ENCODE measurements at places on chromosomes 16 and 17.

DNA sequence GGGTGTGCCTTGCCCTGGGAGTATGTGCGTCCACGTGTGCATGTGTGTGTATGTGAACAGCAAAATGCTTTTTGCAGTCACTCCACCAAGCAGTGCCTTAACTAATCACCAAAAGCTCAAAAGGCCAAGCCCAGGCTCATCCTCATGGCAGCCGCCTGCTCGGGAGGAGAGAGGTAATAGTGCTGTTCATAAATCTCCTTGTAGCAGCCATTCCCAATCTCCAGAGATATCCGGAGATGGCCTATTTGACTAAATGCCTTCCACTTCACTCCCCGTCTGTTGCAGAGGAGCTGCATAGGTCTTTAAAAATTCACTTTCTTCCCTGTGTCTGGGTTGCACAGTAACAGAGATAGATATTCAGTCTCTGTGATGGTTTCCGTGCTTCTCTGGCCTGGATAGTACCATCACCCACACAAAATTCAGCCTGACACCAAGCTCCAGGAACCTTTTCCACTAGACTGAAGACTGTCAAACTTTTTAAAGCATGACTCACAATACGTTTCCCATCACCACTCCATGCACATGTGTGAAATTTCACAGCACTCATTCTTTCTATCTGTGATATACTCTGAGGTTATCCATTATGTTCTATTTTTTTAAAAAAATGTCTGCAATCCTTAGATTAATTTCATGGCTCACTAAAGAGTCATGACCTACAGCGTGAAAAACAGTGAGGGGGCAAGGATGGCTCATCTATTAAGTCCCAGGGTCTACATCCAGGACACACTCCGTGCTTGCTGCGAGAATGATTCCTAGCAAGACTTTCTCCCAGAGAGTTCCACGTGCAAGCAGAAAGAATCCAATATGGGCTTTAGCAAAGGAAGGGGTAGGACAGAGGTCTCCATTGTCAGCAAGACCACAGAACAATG is 357.8 kb downstream of the GRIN2A start:
- H3K4me3 ChIP-seq, result no peak overlapping the region
- H3K4me1 ChIP-seq, result no peaks in the 10 kb centered on the region
- no peak for DNase-seq

DNA sequence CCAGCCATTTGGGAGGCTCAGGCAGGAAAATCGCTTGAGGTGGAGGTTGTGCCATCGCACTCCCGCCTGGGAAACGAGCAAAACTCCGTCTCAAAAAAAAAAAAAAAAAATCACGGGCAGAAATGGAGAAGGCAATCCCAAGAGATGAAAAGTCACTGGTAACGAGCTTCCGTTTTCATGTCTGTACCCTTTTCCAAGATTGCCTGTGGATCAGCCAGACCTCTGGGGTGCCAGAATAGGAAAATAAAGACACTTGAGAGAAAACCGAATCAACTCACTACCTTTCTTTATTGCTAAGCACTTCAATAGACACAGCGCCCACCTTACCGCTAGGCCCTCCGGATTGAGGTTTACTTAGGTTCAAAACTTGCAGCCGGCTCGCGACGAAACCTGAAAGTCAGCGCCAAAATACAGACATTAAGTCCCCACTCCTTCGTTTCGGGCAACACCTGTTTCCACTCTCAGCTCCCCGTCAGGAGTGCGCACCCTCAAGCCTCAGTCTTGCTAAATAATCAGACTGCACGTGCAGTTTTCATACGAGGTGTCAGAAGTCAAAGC is 970 bp upstream of the TRAF7 start:
- H3K27ac ChIP-seq, result peak overlapping the region; percentile 92
- no peak for DNase-seq
- H3K4me3 ChIP-seq, result peak overlapping the region; percentile 91

DNA sequence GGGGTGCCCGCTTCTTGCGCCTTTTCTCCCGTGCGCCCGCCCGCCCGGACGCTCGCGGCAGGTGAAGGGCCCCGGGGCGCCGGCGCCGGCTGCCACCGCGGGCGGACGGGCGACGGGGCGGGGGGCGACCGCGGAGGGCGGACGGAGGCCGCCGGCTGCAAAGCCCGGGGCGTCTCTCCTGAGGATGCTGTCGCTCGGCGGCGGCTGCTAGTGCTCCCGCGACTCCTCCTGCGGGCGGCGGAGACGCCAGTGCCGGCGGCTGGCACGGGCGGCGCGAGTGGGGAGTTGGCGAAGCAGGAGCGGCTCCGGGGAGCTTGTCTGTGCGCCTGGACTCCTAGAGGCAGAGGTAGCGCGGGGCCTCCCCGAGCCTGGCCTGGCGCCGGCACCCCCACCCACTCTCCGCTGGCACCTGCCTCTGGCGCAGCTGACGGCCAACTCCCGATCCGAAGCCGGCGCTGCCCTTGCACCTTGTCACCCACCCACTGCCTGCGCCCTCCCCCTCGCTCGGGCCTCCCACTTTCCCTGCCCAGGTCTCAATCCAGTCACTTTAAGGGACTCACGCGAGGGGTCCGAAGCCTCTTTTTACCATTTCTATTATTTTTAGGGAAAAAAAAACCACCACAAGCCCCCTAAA is at the start of gene FAM20A:
FAM20A (minus strand) TSS at position 437 of the 634 bp plus-strand sequence. CDS start 701 bp downstream, outside the sequence.
- H3K27me3 ChIP-seq, result peaks cover 56% of the 10 kb centered on the region
- peak; percentile 18 for DNase-seq
- H3K4me3 ChIP-seq, result peak within 1 kb of the TSS; percentile 35
- peaks cover 6% of the 10 kb centered on the region for H3K4me1 ChIP-seq
- H3K36me3 ChIP-seq, result no peaks in the 10 kb centered on the region
- no peak within 1 kb of the TSS for H3K27ac ChIP-seq

GRCh38 chr16:47578573-47578972 is 117.4 kb downstream of the PHKB start:
- H3K4me3 ChIP-seq, result no peak overlapping the region
- no peak for DNase-seq
- no peaks in the 10 kb centered on the region for H3K4me1 ChIP-seq
- H3K27ac ChIP-seq, result no peak overlapping the region
- H3K36me3 ChIP-seq, result no peaks in the 10 kb centered on the region
- no peaks in the 10 kb centered on the region for H3K27me3 ChIP-seq

GRCh38 chr17:72603420-72604242 is 482.8 kb downstream of the SOX9 start:
- H3K4me3 ChIP-seq, result no peak overlapping the region
- no peaks in the 10 kb centered on the region for H3K36me3 ChIP-seq
- no peaks in the 10 kb centered on the region for H3K4me1 ChIP-seq
- H3K27me3 ChIP-seq, result peaks cover 7% of the 10 kb centered on the region
- DNase-seq, result no peak

GRCh38 chr17:3660311-3660891 is 8.0 kb downstream of the TAX1BP3 start:
- no peaks in the 10 kb centered on the region for H3K4me1 ChIP-seq
- H3K4me3 ChIP-seq, result no peak overlapping the region
- H3K27me3 ChIP-seq, result no peaks in the 10 kb centered on the region
- DNase-seq, result no peak
- H3K27ac ChIP-seq, result peak overlapping the region; percentile 52
- peaks cover 13% of the 10 kb centered on the region for H3K36me3 ChIP-seq

- no peak overlapping the region for H3K4me3 ChIP-seq
- DNase-seq, result no peak
- no peaks in the 10 kb centered on the region for H3K27me3 ChIP-seq
- H3K27ac ChIP-seq, result no peak overlapping the region
- no peaks in the 10 kb centered on the region for H3K36me3 ChIP-seq
These were observed 59.4 kb upstream of the SIAH1 start for GRCh38 chr16:48444574-48444973.

DNA sequence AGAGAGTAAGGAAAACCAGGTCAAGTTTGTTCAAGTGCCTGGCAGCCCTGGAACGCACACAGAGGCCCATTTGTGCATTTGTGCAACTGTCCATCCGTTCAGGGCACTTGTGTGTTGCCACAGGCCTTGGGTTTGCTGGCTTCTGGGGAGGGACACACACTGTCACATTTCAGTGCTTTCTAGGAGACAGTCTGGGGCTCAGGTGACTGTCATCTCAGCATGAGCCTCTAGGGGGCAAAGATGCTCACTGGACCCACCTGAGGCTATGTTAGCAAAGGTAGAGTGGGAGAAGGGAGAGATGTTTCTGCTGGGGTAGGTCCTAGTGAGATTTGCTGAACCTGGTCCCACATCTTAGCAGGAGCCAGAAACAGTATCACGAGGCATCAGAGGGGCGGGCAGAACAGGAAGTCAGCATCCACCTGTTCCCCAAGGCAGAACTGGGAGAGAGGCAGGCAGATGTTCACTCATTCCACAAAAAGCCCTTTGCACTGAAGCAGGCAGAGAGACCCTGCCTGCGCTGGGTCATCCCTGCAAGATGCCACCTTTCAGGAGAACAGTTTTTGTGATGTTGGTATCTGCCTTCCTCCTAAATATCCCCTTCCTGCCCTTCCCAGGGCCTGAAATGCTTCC is 48.5 kb downstream of the RAI1 start:
- no peak for DNase-seq
- H3K36me3 ChIP-seq, result no peaks in the 10 kb centered on the region
- no peaks in the 10 kb centered on the region for H3K27me3 ChIP-seq

DNA sequence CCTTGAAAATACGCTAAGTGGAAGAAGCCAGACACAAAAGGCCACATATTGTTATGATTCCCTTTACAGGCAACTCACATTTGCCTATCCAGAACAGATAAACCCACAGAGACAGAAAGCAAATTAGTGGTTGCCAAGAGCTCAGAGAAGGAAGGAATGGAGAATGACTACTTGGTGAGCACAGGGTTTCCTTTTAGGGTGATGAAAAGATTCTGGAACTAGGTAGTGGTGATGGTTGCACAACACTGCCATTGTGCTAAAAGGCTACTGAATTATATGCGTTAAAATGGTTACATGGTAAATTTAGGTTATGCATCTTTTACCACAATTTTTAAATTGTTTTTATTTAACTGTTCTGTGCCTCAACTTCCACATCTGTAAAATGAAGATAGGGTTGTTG is 4.4 kb downstream of the COPRS start:
- no peaks in the 10 kb centered on the region for H3K4me1 ChIP-seq
- H3K27me3 ChIP-seq, result no peaks in the 10 kb centered on the region
- no peak overlapping the region for H3K4me3 ChIP-seq
- no peak for DNase-seq
- H3K36me3 ChIP-seq, result no peaks in the 10 kb centered on the region
- H3K27ac ChIP-seq, result no peak overlapping the region

GRCh38 chr17:16255481-16255921 is 38.5 kb downstream of the PIGL start:
- H3K4me1 ChIP-seq, result peaks cover 5% of the 10 kb centered on the region
- no peak for DNase-seq
- H3K27ac ChIP-seq, result no peak overlapping the region
- no peaks in the 10 kb centered on the region for H3K27me3 ChIP-seq

DNA sequence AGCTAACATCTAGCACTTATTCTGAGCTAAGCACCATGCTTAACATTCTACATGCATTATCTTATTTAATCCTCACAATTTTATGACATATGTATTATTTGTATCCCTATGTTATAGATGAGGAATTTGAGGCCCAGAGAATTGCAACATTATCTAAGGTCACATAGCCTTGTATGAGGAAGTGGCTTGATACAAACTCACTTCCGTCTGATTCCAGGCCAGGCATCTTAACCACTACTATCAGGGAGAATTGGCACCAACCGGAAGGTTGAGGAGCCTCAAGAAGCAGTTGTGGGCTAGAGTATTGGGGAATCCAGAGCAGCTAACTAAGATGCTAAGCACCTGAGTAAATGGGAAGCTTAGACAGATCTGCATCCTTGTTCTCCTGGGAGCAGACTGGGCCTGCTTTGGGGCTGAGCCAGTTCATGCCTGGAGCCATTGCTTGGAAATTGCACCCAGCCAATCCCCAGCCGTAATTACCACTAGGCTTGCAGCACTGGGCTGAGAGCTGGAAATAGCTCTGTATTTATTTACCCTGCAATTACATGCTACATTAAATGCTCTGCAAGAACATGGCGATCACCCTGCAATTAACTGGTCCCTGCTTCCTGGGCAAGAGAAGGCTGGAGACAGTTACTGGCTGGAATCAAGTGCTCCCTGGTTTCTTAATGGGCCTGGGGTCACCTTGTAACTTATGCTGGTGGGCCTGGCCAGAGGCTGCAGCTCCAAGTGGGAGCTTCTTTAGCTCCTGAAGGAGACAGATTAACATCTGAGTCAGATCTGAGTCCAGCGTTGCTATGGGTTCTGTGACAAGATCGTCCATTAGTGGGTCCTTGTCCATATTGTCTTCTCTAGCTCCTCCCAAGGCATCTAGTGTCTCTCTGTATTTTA is 273.1 kb upstream of the CCL2 start:
- no peak for DNase-seq
- H3K4me3 ChIP-seq, result no peak overlapping the region
- no peaks in the 10 kb centered on the region for H3K27me3 ChIP-seq
- H3K4me1 ChIP-seq, result no peaks in the 10 kb centered on the region

DNA sequence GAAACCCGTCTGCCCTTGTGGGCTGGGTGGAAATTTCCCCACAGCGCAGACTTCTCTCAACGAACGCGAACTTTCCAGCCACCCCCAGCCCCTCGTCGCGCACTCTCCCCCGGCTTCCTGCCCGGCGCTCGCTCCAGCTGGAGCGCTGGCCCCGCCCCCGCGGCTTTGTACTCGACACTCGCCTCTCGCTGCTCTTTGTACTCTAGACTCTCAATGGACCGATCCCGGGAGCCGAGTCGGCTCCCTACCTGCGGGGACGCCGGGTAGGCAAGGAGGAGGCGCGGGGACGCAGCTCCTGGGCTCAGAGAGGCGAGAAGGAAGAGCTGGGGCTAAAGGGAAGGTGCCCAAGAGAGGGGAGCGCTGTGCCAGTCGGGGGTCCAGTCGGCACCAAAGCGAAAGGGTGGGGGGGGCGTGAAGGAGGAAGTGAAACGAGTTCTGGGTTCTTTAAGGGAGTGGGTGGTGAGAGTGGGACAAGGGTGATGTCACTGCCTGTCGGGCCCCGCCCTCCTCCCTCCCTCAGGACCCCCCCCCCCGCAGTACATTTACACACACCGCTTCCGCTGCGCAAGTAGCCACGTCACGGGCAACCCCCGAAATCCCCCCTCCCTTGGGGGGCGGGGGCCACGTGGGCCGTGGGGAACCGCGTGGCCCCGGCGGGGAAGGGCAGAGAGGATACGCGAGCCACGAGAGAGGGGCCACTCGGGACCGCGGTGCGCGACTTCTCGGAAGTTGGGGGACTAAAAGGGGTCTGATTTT is 9.7 kb downstream of the KDM6B start:
- H3K4me1 ChIP-seq, result peaks cover 34% of the 10 kb centered on the region
- H3K36me3 ChIP-seq, result peaks cover 35% of the 10 kb centered on the region
- H3K27ac ChIP-seq, result peak overlapping the region; percentile 97
- peak; percentile 90 for DNase-seq

DNA sequence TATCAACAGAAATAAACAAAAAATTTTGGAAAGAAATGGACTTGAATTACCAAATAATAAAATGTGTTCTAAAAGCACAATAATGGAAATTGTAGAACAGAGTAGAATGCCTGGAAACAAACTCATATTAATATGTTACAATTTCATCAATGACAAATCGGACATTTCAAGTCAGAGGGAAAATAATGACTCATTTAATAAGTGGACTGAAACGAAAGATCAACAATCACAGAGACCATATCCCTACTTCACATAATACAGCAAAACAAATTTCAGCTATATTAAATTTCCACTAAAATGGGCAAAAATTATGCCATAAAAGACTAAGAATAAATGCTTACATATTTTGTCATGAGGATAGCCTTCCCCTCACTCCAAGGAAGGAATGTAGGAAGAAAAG is 25.7 kb downstream of the CDYL2 start:
- H3K27me3 ChIP-seq, result peaks cover 3% of the 10 kb centered on the region
- DNase-seq, result no peak
- no peaks in the 10 kb centered on the region for H3K36me3 ChIP-seq
- no peaks in the 10 kb centered on the region for H3K4me1 ChIP-seq
